ENCODE measurements at places on chromosomes 6 and 20. TPM values are rescaled to one million over a fixed set of nuclear protein-coding genes. Genes with fewer than 3 reads are reported as not detected.

SNTA1 gene
- total RNA-seq, result 19.8 TPM

MTHFD1L gene
- total RNA-seq, result 19.1 TPM

CUL9 gene
- 84.4 TPM for total RNA-seq

TRIM40 gene
- total RNA-seq, result not detected

SCRT2 gene
- total RNA-seq, result not detected

PRKN gene
- 8.2 TPM for total RNA-seq

MTFR2 gene
- 0.78 TPM for total RNA-seq

LST1 gene
- 6.9 TPM for total RNA-seq

RNF39 gene
- total RNA-seq, result not detected

SCGN gene
- total RNA-seq, result 26.7 TPM

OPRM1 gene
- total RNA-seq, result not detected

CDH4 gene
- total RNA-seq, result 0.33 TPM

TRAPPC3L gene
- not detected for total RNA-seq

FERMT1 gene
- total RNA-seq, result 5.7 TPM

CCN6 gene
- total RNA-seq, result not detected

CD40 gene
- total RNA-seq, result 8.9 TPM

MACROD2 gene
- 21.8 TPM for total RNA-seq

SIRPD gene
- not detected for total RNA-seq

PCK1 gene
- total RNA-seq, result 14.3 TPM

C6orf136 gene
- total RNA-seq, result 7.3 TPM

BPI gene
- not detected for total RNA-seq

TTBK1 gene
- total RNA-seq, result 0.26 TPM

UQCC2 gene
- 4.0 TPM for total RNA-seq

ANKRD60 gene
- not detected for total RNA-seq

C20orf202 gene
- total RNA-seq, result not detected

STMND1 gene
- total RNA-seq, result not detected

SPAG4 gene
- total RNA-seq, result 17.9 TPM

CCR6 gene
- not detected for total RNA-seq

CALHM6 gene
- 2.3 TPM for total RNA-seq

OPN5 gene
- total RNA-seq, result not detected

UNC5CL gene
- total RNA-seq, result 17.4 TPM

CST4 gene
- not detected for total RNA-seq

ME1 gene
- total RNA-seq, result 7.9 TPM

MYLK4 gene
- 0.26 TPM for total RNA-seq

PPIL1 gene
- 5.9 TPM for total RNA-seq

TFAP2D gene
- total RNA-seq, result not detected

IRF4 gene
- not detected for total RNA-seq

ADAM33 gene
- total RNA-seq, result 11.2 TPM

SMAP1 gene
- total RNA-seq, result 34.3 TPM

MPIG6B gene
- not detected for total RNA-seq

ZBP1 gene
- total RNA-seq, result 0.26 TPM

CTAGE9 gene
- not detected for total RNA-seq

EFCAB8 gene
- total RNA-seq, result 0.26 TPM
